ENCODE measurements at places on chromosomes 7 and 10.

DNA sequence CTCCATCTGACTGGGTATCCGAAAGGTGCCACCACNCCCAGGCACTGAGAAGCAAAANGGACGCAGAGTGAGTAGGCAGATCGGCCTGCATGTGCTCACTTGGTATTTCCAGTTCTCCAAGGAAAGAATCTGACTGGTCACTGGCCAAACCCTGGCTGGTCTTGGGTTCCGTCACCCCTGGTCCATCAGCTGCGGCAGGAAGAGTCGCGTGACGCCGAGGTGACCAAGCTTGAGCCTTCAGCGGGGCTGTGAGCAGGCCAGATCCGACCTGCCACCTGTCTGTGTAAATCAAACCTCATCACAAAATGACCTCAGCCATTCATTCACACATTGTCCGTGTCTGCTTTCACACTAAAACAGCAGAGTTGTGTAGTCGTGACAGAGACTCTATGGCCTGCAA is 28.8 kb upstream of the CHST15 start:
- H3K4me3 ChIP-seq = no peak overlapping the region
- DNase-seq = no peak
- H3K4me1 ChIP-seq = peaks cover 8% of the 10 kb centered on the region
- no peak overlapping the region for H3K27ac ChIP-seq
- H3K27me3 ChIP-seq = no peaks in the 10 kb centered on the region
- no peaks in the 10 kb centered on the region for H3K36me3 ChIP-seq

GRCh38 chr10:90642136-90642535 is 215.7 kb downstream of the HTR7 start:
- no peak overlapping the region for H3K4me3 ChIP-seq
- DNase-seq = no peak
- no peak overlapping the region for H3K27ac ChIP-seq
- H3K4me1 ChIP-seq = peaks cover 11% of the 10 kb centered on the region
- H3K27me3 ChIP-seq = no peaks in the 10 kb centered on the region

- H3K36me3 ChIP-seq = no peaks in the 10 kb centered on the region
- peaks cover 8% of the 10 kb centered on the region for H3K4me1 ChIP-seq
- no peaks in the 10 kb centered on the region for H3K27me3 ChIP-seq
- DNase-seq = no peak
Measured at GRCh38 chr7:156063241-156063810, 251.1 kb upstream of the SHH start.

DNA sequence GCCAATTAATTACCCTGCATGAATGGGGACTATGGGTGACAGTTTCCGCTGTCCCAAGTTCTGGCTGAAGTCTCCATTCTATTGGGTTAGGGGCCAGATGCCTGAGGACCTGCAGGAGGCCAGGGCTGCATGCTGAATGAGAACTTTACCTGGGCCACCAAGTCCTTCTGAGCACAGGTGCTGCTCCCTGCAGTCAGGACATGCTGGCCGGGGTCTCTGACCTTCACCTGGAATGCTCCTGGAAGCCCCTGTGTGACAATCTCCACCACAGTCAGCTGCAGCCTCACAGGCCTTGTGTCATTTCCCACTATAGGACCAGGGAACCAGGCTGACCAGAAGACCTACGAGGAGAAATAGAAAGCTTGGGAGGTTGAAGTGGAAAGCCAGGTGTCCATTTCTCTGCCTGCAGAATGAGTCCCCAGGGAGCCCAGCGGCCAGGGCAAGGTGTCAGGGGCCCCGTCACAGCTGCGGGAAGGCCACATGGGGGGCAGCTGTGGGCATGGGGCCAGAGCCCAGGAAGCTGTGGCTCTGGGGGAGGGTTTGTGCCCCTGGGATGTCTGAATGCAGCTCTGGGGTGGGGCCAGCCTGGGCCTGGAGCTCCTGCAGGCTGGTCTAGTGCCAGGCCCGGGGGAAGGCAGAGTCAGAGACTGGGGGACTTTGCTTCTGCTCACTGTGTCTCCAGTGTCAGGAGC is 5.6 kb upstream of the GIMAP8 start:
- H3K4me3 ChIP-seq = no peak overlapping the region
- DNase-seq = no peak

DNA sequence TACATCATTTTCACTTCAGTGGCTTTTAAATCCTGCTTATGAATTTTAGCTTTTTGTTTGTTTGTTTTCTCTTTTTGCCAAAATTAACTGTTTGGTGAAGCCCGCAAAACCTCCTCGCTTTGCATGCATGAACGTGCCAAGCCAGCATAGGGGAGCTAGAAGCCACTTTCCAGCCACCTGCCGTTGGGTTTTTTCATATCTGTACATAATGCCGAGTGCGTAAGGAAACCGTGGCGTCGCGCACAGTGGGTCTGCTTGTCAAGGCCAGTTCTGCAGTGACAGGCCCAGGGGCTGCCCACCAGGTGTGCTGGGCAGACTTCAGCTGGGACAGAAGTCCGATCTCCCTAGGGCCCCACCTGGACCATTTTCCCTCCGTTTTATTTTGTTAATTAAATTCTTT is 41.1 kb downstream of the WIPI2 start:
- H3K27me3 ChIP-seq = no peaks in the 10 kb centered on the region
- no peak overlapping the region for H3K27ac ChIP-seq
- H3K4me1 ChIP-seq = peaks cover 5% of the 10 kb centered on the region
- no peak overlapping the region for H3K4me3 ChIP-seq
- DNase-seq = no peak

All from mesothelial cell of epicardium (in vitro differentiated cells).